ENCODE measurements at places on chromosomes 1 and 21.

DNA sequence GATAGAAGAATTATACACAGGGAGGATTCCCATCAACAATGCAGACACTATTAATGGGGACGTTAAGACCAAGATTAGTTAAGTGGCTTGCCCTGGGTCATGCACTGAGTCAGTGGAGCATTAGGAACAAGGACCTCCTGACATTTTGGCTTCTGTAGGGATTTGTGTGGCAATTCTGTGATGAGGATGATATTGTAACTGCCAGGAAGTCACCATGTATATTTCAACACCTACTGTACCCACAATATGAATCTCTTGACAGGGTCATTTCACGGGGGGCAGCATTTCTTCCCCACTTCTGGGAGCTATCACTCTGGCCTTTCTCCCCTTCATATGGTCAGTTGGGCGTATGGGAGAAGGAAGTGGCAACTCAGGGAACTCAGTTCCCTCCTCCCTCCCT is 134.9 kb downstream of the RUNX1 start:
- no peak for DNase-seq

- DNase-seq, result no peak
Measured at GRCh38 chr1:89974696-89975470, 20.0 kb upstream of the ZNF326 start.

DNA sequence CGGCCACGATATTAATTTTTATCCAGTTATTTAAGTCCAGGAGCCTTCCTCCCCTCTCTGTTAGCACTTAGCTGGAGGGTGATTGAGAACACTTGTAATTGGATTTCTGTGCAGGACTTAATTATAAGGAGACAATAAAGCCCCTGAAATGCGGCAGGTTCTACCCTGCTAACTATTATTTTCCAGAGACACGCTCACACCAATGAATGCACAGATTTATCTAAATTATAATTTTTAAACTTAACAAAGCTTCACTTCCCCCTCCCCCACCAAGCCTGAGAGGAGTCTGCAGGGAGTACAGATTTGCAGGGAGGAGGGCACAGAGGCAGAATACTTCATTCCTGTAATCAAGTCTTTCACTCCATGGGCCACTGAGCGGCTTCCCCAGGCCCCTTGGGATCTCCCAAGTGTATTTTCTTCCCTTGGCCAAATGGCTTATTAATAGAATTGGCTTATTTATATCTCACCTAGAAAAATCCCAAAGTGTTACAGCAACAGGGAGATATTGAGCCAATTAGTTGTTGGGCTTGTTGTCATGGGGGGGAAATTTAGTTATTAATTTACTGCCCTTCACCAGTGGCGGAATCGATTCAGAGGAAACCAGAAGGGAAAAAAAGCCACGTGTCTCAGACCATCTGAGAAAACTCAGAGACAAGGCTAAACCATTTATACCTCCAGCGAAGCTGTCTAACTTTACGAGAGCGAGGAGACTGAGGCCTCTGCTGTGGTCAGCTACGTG is 99.0 kb upstream of the CD34 start:
- no peak for DNase-seq

- DNase-seq, result no peak
Measured at GRCh38 chr21:45623436-45623835, 20.1 kb upstream of the PCBP3 start.

Data from fibroblast of skin of left biceps (primary cell).